NCI-H1436 (cell line): ENCODE measurements at places on chromosomes 4 and X.

DNA sequence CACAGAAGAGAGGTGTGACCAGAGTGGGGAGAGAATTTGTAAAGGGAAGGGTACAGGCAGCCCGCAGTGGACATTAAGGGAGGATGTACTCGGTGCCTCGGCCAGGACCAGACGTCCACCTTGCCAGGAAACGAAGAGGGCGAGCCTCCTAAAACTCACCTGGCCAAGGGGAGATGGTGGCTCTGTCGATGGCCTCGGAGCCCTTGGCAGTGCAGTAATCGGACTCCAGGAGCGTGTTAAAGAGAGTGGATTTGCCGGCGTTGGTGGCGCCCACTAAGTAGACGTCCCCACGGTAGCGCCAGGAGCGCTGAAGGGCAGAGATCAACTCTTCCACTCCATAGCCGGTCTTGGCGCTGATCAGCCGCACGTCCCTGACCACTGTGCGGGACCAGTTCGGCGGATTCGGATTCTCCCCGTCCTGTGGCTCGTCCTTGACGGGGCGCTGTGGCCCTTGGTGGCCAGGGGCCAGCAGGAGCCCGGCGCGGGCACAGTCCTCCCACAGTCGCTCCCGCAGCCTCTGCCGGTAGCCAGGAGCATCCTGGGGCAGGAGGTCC is 1.0 kb downstream of the NOA1 start:
- no peak for DNase-seq

- no peak for DNase-seq
Measured at GRCh38 chr4:17469931-17470674, 41.8 kb downstream of the QDPR start.

DNA sequence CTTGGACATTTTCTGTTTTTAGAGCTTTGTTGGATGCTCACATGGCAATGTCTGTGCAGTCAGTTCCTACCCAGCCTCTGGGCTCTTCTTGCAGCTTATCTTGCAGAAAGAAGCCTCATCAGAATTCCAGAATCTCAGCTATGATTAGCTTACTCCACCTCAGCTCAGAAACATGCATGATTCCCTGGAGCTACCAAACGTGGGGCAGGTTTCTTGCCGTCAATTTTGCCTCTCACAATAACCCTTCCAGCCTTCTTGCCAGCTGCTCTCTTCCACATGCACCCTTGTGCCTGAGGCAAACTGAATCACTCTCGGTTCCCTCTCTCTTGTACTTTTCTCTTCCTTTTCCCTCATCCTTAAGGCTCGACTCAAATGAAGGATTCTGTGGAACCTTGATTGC is 141.4 kb downstream of the PTTG2 start:
- DNase-seq = no peak

GRCh38 chr4:84651499-84651898 is 68.6 kb downstream of the CDS1 start:
- DNase-seq = no peak

DNA sequence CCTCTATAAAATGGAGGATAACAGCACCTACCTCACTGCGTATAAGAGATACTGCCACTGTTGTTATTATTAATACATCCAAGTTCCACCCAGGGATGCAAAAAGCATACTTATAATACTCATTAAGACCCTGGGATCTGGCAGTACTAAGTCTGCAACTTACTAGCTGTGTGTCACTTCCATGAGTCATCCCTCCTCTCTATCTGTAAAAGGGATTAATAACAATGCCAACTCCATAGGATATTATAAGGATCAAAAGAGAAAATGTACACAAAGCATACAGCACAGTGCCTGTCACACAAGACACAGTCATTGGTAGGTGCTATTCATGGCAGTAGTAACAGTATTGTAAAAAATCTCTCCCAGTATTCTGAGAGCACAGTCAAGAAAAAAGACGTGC is 216.7 kb downstream of the HS6ST2 start:
- DNase-seq = no peak

DNA sequence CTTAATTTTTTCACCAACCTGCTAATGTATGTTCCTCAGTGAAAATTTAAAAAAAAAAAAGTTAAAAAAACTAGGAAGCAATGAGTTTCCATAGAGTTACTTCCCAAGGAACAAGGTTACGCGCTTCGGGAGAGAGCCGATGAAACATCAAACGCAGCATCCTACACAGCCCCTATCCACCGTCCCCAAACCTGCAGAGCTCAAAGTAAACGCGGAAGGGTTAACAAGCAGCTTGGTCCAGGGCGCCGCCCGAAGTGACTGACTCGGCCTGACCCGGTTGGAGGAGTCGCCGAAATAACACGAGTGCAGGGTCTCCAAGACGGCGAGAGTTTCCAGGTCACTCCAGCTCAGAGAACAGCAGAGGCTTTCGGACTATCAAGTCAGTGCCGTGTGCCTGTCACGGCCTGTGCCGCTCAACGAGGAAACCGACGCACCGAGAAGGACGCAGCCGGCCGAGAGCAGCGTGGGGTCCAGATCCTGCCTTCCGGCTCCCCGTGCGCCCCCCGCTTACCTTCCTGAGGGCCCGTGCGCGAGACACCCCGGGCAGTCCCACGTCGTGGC is 512 bp downstream of the NOP14 start:
- no peak for DNase-seq

DNA sequence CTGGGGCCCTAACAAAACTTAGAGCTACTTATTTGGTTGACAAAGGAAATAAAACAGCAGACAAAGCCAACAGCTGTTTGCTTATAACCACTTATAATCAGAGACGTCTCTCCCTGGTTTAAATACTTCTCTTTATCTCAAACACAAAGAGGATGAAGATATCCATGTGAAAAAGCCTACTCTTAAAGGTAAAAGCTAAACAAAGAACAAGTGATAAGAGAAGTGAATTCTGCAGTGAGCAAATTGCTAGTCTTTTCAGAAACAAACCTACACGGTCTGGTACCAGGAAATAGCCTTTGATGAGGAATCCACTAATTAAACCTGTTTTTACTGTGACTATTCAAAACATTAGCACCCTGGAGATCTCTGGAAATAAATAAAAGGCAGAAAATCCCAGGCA is 46.7 kb downstream of the GRIA3 start:
- no peak for DNase-seq

DNA sequence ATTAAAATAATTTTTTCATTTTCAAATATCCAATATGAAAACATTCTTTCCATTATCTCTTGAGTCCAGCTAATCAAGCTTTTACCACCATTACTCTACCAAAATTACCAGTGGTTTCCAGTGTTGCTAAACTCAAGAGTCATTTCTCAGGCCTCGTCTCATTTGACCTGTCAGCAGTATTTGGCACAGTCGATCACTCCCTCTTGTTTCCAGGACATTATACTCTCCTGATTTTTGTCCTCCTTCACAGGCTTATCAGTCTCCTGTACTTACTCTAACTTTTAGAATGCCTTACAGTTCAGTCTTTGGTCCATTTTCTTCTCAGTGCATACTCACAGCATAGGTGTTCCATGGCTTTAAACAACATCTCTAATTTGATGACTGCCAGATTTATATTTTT is 11.6 kb downstream of the USP38 start:
- no peak for DNase-seq

- no peak for DNase-seq
Measured at GRCh38 chr4:57039345-57039744, 60.6 kb downstream of the POLR2B start.

- DNase-seq = no peak
Measured at GRCh38 chr4:10030972-10031667, 9.8 kb upstream of the SLC2A9 start.

GRCh38 chrX:121356850-121357171 is 309.4 kb downstream of the GLUD2 start:
- DNase-seq = peak; percentile 28

GRCh38 chr4:24279911-24280375 is 304.4 kb downstream of the DHX15 start:
- no peak for DNase-seq

DNA sequence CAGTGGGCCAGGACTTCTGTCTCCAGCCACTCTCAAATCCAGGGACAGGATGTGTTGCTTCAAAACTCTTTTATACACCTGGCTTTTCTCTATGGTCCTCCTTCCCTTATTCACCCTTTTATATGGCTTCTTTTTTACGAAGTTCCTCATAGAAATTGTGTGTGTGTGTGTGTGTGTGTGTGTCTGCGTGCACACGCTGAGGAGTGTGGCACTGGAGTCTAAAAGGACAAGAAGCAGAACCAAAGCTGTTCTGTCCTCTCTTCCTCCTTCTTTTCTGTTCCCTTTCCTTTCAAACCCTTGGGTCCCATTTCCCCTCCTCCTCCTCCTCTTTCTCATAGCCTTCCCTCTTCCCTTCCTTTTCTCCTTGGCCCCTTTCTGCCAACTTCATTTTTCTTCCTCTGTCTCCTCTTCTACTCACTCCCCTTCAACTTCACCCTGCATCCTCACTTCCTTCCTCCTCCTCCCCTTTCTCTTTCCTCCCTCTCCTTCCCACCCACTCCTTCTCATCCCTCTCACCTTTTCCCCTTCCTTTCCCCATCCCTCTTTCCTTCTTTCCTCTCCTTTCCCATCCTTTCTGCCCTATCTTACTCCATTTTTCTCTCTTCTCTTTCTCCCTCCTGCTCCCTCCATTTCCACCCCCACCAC is 360.5 kb downstream of the MID1IP1 start:
- DNase-seq = no peak

- no peak for DNase-seq
Measured at GRCh38 chr4:138977524-138977923, 38.1 kb upstream of the NOCT start.

- DNase-seq = no peak
Measured at GRCh38 chrX:117680286-117680685, 436.3 kb downstream of the KLHL13 start.

DNA sequence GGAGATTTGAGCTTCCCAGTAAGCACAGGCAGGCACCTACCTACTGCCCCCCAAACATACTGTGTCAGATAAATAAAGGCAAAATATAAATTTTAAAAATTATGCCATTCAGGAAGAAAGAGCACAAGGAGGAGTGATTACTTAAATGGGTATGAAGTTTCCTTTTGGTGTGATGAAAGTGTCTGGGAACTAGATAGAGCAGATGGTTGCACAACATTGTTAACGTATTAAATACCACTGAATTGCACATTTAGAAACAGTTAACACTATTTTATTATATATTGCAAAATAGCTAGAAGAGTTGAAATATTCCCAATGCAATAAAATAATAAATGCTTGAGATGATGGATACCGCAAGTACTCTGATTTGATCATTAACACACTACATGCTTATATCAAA is 374.7 kb upstream of the FGF13 start:
- DNase-seq = no peak

GRCh38 chr4:148344941-148345340 is 97.3 kb downstream of the NR3C2 start:
- no peak for DNase-seq

GRCh38 chr4:99586797-99587196 is 12.2 kb downstream of the MTTP start:
- DNase-seq = no peak

- DNase-seq = no peak
Measured at GRCh38 chr4:173128199-173128890, 40.3 kb upstream of the GALNT7 start.

DNA sequence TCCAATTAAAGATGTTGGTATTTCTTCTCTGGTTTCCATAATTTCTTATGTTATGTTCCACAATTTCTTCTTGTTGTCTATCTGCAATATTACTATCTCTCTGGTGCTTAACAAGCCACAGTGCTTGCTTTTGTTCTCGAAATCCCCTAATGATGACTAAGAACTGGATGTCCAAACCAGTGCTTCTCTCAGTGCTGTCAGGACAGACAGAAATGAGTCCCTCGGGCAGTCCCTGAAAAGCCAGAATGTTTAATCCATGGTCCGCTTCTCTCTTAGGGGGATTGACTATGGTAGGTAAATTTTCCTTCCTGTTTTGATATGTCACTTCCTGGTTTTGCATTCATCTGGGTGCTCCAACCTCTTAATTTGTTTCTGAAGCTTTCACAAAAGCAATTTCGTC is 321.6 kb upstream of the PCDH10 start:
- no peak for DNase-seq

DNA sequence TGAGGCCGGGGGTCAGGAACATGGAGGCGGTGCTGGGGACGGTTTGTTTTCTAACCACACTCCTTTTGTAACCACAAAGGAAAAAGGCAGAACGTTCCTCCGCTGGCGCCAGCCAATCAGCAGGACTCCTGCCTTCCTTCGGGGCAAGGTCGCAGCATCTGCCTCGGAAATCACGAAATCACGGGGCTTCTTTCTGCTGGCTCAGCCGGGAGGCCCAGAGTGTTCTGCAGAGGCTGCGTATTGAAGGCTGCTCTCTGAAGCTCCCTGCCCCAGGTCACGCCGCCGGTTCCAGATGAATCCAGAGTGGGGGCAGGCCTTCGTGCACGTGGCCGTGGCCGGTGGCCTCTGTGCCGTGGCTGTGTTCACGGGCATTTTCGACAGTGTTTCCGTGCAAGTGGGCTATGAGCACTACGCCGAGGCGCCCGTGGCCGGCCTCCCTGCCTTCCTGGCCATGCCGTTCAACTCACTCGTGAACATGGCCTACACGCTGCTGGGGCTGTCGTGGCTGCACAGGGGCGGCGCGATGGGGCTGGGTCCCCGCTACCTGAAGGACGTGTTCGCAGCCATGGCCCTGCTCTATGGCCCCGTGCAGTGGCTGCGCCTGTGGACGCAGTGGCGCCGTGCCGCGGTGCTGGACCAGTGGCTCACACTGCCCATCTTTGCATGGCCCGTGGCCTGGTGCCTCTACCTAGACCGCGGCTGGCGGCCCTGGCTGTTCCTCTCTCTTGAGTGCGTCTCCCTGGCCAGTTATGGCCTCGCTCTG is 9.4 kb downstream of the TMEM187 start:
- no peak for DNase-seq

- DNase-seq = no peak
Measured at GRCh38 chr4:3041192-3042142, 32.9 kb downstream of the HTT-AS start.

- no peak for DNase-seq
Measured at GRCh38 chr4:139532947-139533346, 23.1 kb downstream of the SETD7 start.

DNA sequence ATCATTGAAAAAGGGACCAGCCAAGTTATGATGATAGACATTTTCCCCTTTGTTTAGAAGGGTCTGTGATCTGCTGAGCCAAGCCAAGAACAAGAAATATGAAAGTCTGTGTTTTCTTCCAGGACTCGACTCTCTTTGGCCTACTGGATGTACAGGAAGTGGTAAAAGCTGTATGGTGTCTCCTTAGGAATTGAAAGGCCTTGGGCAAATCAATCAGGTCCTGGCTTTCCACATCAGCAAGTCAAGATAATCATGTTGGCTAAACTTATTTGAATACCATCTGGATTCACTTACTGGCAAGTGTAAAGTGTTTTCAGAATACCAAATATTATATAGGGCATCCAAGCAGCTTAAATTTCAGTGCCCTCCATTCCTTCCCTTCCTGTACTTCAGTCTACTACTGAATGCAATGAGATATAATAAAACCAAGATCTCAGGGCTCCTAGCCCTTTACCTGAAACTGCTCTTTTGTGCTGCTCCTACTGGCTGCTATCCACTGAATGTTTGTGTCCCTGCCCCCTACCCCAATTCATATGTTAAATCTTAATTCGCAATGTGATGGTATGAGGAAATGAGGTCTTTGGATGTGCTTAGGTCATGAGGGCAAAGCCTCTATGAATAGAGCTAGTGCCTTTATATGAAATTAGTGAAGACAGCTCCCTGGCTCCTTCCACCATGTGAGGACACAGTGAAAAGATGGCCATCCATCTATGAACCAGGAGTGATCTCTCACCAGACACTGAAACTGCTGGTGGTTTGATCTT is 578.0 kb downstream of the SPRY1 start:
- no peak for DNase-seq
